Activated naive CD4-positive, alpha-beta T cell treated with anti-CD3 and anti-CD28 coated beads, Interleukin-2, amount 50 U/mL, for 16 hours (primary cell): ENCODE measurements at places on chromosomes 2 and 18.

DNA sequence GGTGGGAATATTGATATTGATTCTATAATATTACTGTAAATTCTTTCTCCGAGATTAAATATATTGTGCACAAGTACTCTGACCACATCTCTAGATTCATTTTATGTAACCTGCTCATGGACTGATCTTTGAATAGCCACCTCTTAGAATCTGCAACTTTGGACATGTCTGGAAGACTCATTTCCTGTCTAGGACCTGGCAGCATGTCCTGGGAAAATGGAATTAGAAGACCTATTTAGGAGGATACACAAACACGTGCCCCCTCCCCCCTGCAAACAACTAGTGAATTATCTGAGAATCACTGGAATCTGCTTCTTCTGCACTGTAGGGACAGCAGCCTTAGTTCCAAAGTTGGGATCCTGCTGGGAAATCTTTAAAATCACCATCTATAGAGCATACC lies 94.1 kb downstream of the UBE2E3 start:
- DNase-seq, result no peak

- no peak for DNase-seq
Observed at GRCh38 chr2:212539072-212539880, 674 bp upstream of the ERBB4 start.

- no peak for DNase-seq
Observed at GRCh38 chr2:221641181-221641871, 69.2 kb upstream of the EPHA4 start.

DNA sequence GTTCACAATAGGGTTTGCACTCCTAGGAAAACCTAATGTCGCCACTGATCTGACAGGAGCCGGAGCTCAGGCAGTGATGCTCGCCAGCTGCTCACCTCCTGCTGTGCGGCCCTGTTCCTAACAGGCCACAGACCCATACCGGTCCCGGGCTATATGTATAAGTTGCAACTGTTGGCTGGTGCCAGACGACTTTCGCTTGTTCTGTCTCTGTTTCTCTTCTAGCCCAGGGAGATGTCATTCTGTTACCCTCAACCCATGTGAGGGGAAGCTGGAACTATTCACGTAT lies 170.3 kb downstream of the BCL2 start:
- no peak for DNase-seq

GRCh38 chr2:46909771-46910419 lies 5.7 kb downstream of the MCFD2 start:
- DNase-seq, result peak; percentile 22

GRCh38 chr2:171723716-171724683 lies 36.7 kb downstream of the DYNC1I2 start:
- DNase-seq, result no peak

- DNase-seq, result no peak
Observed at GRCh38 chr2:196274387-196274809, 103.0 kb upstream of the STK17B start.

- DNase-seq, result no peak
Observed at GRCh38 chr2:212392544-212392943, 146.1 kb downstream of the ERBB4 start.

GRCh38 chr2:173248381-173248780 lies 106.3 kb upstream of the CDCA7 start:
- no peak for DNase-seq

DNA sequence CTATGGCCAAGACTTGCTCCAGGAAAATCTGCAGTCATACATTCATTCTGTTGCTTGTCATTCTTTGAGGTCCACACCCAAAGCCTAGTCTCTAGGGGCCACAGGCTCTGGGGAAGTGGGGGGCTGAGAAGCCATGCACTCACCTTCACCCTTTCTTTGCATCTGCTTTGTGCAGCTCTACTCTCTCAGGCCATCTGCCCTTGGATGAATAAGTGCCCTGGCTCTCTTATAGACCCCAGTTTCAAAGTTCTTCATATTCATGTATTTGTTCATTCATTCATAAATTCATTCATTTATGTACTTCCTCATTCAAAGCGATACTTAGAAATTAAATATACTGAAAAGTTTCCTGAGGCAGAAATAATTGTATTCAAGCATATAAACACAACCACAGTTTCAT lies 130.3 kb upstream of the FAM98A start:
- DNase-seq, result no peak

- DNase-seq, result no peak
Observed at GRCh38 chr2:200408428-200409316, 101.2 kb downstream of the KCTD18 start.

DNA sequence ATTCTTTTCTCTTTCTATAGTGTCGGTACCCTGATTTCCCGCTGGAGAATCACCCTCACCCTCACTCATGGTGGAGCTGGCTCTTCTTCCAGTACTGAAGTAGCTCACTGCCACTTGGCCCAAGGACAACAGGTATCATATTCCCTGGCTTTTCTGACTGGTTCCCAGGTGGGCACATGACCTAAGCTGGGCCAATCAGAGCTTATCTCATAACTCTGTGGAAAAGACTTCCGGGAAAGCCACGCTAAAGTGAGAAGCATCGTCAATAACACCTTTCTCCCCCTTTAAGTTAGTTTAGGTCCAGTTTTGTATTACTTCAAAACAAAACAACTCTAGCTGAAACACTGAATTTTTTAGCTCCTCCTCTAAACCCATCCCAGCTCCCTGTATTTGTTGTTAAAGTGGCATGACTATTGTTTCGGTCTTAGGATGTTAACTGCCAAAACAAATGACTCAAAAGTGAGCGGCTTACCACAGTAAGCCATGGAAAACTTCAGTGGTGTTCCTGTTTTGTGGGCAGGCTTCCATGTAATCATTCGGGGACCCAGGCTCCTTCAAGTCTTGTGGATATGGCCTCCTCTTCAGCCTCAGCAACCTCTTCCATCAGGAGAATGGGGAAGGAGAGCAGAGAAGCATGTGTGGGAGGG lies 137.4 kb upstream of the DLX2 start:
- no peak for DNase-seq

- DNase-seq, result no peak
Observed at GRCh38 chr18:7152440-7152839, 34.8 kb upstream of the LAMA1 start.

DNA sequence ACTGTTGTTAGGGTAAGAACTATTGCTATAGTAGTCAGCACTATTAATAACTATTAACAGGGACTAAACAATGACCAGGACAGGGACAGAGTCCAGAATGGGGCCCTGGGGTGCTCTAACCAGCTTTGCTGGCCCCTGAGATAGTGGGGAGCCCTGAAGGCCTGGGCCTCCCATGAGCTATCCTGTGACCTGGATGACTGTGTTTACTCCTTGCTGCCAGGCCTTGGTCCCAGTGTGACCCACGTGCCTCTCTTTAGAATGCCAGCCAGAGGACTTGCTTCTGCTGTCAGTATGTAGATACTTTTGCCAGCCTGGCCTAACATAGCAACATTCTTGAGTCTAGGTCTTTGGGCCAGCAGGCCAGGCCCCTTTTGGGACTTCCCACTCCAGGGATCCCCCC lies 11.4 kb downstream of the CDK5R2 start:
- no peak for DNase-seq
